ENCODE measurements at places on chromosomes 4 and X.
A peak's percentile ranks its signal among the peaks of the same experiment; 100 is the strongest.

- no peak for DNase-seq
Measured at GRCh38 chrX:29699239-29699638, 516.1 kb upstream of the MAGEB2 start.

GRCh38 chr4:76199664-76200211 is 13.9 kb downstream of the SCARB2 start:
- DNase-seq: no peak

DNA sequence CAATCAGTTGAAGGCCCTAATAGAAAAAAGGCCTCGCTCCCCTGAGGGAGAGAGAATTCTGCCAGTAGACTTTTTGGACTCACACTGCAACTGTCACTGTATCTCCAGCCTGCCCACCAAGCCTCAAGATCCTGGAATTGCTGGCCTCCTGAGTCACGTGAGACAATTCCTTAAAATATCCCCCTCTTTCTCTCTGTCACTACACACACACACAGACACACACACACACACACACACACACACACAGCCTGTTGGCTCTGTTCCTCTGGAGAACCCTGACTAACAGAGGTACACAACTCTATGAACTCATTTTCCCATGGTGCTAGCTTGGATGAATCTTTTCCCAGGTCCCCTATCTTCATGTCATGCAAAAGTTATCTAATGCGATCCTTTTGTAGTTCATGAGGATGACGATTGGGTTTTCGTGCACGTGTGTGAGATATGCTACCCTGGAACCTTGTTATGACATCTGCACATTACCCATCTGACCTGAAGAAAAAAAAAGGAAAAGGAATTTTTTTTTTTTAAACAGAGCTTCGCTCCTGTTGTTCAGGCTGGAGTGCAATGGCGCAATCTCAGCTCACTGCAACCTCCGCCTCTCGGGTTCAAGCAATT is 13.7 kb downstream of the CLRN2 start:
- DNase-seq: no peak

- no peak for DNase-seq
Measured at GRCh38 chr4:95091272-95091671, 333.5 kb downstream of the BMPR1B start.

GRCh38 chr4:88891636-88892035 is 165.3 kb downstream of the FAM13A start:
- no peak for DNase-seq

DNA sequence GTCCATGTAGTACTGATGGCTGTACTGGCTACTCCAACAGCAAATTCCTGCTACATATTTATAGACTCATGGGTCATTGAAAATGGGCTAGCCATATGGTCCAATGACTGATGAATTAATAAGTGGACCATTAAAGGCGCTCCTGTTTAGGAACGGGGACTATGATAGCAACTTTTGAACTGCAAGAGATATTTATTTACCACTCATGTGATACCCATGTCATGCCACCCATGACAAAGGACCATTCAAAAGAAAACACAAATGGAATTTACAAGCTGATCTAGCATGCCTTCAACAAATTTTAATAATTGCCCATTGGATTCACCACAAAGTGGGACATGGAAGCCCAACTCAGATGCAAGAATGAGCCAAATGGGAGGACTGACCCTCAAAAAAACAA is 240.0 kb upstream of the GALNTL6 start:
- no peak for DNase-seq

- DNase-seq: no peak
Measured at GRCh38 chrX:39017077-39017476, 215.8 kb downstream of the MID1IP1 start.

- no peak for DNase-seq
Measured at GRCh38 chr4:101806914-101807313, 16.4 kb downstream of the BANK1 start.

- no peak for DNase-seq
Measured at GRCh38 chr4:532588-533317, 33.7 kb downstream of the PIGG start.

- DNase-seq: no peak
Measured at GRCh38 chr4:120853161-120853935, 69.2 kb downstream of the PRDM5 start.

DNA sequence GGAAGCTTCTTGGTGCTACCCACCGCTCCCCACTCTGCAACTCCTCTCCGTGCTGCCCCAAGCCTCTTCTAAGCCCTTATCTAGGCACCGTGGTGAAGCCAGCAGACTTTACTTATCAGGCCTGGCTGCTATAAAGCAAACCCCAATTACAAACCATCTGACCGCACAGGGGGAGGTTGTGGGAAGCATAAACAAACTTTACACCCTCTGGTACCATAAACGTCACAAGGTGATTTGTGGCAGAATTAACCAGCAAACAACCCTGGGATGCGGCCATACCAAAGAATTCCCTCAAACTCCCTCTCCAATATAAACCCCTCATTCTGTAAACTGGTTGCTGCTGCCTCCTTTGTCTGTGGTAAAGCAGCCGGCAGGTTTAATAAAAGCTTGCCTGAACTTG is 55.2 kb downstream of the MAGEC2 start:
- no peak for DNase-seq

- no peak for DNase-seq
Measured at GRCh38 chr4:159767406-159767805, 664.5 kb downstream of the RAPGEF2 start.

- no peak for DNase-seq
Measured at GRCh38 chrX:106247162-106247561, 79.1 kb downstream of the PWWP3B start.

GRCh38 chrX:39133971-39134370 is 332.7 kb downstream of the MID1IP1 start:
- no peak for DNase-seq

GRCh38 chrX:130165181-130165702 is 399 bp downstream of the AIFM1 start:
- DNase-seq: no peak

DNA sequence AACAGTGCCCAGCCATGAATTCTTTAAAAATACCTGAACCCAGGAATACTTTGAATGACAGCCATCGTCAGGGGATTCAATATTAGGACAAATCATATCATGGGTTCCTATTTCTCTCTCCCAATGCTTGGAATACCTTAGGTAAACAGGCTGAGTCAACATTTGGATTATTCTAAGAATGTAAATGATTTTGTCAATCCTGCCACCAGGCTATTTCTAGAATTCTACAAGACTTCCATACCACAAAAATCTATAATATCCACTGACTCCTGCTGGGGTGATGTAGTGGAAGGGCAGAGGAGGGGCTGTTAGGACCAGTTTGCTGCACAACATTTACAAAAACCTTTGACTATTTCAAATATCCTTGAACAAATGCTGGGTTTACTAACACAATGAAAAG is 65.2 kb downstream of the IGFBP7 start:
- DNase-seq: no peak

DNA sequence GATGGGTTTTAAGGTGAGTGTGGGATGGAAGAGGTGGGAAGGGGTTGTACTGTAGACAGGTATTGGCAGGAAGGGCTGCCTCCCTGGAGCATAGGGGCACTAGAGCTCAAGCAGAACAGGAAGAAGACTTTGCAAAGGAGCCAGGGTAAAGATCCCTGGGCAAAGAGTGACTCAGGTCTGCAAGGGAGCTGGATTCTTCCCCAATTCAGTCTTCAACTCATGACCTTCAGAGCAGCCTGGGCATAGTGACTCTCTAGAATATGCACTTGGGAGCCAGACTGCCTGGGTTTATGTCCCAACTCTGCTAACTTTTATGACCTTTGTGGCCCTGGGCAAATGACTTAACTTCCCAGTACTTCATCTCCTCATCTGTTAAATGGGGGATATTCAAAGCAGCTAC is 4.0 kb downstream of the LONRF3 start:
- no peak for DNase-seq

- no peak for DNase-seq
Measured at GRCh38 chr4:3451956-3452355, 10.2 kb downstream of the HGFAC start.

- DNase-seq: no peak
Measured at GRCh38 chr4:180234730-180235129, 2008.5 kb upstream of the TENM3 start.

DNA sequence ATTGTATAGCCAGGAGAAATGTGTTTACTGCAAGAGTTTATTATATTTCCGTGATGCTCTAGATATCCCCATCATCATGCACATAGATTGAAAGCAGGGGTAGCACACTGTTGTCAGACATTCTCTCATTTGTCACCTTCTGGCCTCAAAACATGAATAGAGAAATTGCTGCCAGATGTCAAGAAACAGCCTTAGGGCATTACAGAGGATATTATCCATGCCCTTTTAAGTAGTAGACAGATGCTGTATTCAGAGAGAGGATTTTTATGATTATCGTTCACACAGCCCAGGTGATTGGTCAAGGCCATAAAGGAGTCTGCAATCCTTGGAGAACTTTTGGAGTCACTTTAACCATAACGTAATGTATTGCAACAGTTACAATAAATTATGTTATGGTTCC is 1961.5 kb upstream of the TENM3 start:
- no peak for DNase-seq

- no peak for DNase-seq
Measured at GRCh38 chrX:153800177-153800722, 5.8 kb downstream of the SSR4 start.

DNA sequence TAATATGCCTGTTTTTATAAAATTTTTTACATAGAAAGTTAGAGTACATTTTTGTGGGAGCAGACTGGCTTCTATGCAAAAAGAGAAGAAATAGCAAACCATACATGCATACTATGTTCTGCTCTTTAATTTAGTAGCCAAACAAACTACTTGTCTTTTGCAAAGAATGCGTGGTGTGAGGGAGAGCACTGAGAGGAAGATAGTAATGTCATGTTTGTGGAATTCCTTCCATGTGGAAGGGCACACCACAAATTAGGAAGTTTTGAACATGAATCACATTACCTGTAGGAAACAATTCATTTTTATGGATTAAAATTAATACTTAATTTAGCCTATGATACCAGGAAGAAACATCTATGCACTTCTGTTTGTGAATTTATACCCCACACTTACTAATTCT is 1529.1 kb upstream of the ADGRL3 start:
- DNase-seq: no peak

DNA sequence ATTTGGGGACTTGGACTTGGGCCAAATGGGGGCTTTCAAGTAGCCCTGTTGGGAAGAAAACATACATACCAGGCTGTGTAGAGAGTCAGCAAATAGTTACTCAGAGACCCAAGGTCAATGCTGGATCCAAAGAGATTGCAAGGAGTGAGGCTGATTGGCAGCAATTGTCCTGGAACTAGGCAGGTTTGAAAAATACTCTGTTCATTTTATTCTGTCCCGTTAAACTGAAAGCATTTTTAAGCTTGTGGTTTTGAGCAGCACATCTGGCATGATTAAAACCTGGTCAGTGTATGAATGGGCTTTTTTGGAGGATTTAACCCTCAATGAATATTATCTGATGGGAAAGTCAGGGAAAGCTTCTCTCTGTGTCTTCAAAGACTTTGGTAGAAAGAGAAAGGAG is 294.3 kb upstream of the BOD1L1 start:
- DNase-seq: no peak

- no peak for DNase-seq
Measured at GRCh38 chrX:71998836-71999509, 88.3 kb downstream of the NHSL2 start.

DNA sequence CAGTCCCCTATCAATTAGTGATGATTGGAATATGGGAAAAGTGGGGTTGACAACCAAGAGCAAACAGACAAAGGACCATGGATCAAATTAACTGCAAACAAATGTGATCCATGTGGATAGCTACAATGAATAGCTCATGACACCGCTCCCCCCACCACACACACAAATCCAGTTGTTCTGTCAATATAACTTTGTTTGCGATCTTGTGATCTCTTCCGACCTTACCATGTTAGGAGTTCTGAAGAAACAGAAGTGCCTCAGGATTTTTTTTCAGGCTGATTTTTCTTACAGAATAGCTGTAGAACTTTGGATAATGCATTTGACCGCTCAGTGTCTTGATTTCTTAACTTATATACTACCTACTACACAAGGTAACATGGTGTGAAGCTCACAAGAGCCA is 116.6 kb downstream of the SH2D1A start:
- no peak for DNase-seq

DNA sequence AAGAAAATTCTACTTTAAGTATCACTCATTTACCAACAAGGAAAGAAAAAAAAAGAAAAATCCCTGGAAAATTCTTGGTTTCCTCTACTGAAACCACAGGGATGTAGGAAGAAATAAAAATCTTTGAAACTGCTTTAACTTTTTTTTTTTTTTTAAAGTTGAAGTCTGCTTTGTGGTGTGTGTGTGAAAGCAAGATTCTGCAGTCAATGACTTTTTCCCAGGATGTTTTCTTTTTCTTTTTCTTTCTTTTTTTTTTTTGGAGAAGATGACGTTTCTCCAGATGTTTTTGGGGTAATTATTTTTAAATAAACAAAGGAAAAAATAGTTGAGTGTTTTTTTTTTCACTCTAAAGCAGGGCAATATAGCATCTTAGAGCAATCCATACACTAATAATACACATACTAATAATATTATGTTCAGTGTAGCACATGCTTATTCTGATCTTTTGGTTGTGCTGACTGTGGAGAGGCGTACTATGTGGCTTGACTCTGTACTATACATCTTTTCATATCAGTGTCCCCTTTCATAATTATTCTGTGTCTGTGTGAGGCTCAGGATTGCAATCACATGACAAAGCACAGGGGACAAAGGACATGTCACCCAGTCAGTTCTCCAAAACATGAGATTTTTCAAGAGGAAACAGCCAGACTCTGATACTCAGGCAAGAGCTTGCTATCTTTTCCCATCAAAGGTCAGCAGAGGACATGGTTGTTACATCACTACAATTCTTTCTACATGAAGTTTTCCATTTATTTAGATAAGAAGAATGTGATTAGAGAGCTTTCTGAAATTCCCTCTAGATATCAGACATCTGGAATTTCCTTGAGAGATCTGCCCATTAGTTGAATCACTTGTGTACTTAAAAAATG is 111.0 kb downstream of the PDE5A start:
- no peak for DNase-seq

GRCh38 chr4:70426789-70427188 is 29.0 kb downstream of the OPRPN start:
- no peak for DNase-seq

- no peak for DNase-seq
Measured at GRCh38 chr4:174591243-174592021, 69.1 kb upstream of the HPGD start.

DNA sequence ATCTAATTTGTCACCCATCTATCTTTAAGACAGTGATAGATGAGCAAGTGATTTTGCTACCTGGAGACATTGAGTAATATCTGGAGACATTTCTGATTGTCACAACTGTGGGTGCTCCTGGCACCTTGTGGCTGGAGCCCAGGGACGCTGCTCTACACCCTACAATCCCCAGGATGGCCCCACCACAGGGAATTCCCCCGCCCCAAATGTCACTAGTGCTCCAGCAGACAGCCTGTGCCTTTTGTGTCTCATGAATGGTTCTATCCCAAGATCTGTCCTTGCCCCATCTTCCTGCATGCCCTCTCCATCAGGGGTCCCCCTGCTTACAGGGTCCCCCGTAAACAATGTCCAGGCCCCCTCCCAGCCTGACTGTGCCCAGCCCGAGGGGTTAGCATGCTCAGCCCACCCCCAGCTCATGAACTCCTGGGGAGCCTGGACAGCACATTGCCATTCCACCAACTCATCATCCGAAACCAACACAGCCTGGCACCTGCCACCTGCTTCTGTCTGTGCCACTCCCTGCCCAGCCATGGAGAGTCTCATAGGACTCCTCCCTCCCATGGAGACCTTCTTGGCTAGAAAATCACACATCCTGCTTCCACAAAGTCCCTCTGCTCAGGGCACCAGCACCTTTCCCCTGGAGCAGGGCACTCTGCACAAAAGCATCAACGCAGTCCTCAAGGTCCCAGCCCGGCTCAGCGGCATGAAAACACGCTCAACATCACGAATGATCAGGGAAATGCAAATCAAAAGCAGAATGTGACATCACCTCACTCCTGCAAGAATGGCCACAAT is 5.7 kb downstream of the P2RY8 start:
- peak; percentile 27 for DNase-seq
